Osteocyte (in vitro differentiated cells): ENCODE measurements at places on chromosomes 4 and X. TPM values are rescaled to one million over a fixed set of nuclear protein-coding genes. Genes with fewer than 3 reads are reported as not detected.

Gene CT45A3
- total RNA-seq: not detected in 2 replicates

Gene TLR3
- 7.5 and 8.2 TPM in 2 replicates for total RNA-seq

- no peak overlapping the region for H3K4me3 ChIP-seq
- no peaks in the 10 kb centered on the region for H3K4me1 ChIP-seq
- H3K36me3 ChIP-seq: no peaks in the 10 kb centered on the region
- no peak for DNase-seq
- peaks cover 3% of the 10 kb centered on the region for H3K27me3 ChIP-seq
- no peak overlapping the region for H3K27ac ChIP-seq
Observed at GRCh38 chr4:113077575-113077974, 28.1 kb downstream of the ANK2 start.

GRCh38 chrX:153509592-153509991 lies 7.8 kb upstream of the ATP2B3 start:
- H3K4me1 ChIP-seq: peaks cover 6% of the 10 kb centered on the region
- H3K4me3 ChIP-seq: no peak overlapping the region
- no peaks in the 10 kb centered on the region for H3K27me3 ChIP-seq
- no peak for DNase-seq

DNA sequence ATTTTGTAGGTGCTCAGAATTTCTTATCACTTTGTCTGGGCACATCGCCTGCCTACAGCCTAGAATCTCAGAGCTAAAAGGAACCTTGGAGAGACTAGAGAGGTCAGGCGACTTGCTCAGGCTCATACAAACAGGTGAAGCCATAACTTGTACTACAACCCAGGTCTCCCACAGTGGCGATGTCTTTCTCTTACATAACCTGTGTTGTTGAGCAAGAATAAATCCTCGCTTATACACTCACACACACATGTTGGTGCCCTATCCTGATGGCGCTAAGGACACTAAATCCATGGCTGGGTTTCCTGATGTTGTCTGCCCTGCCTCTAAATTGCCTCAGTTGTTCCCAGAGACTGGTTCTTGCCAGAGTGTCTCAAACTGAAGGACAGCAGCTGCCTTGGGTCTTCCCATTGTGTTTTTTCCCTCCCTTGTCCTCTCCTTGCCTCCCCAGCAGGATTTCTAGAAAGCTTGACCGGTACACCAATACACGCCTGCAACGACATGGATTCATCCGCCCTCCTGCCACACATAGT lies 1.6 kb downstream of the TSC22D3 start:
- no peak for DNase-seq
- H3K27me3 ChIP-seq: no peaks in the 10 kb centered on the region
- peaks cover 16% of the 10 kb centered on the region for H3K4me1 ChIP-seq

DNA sequence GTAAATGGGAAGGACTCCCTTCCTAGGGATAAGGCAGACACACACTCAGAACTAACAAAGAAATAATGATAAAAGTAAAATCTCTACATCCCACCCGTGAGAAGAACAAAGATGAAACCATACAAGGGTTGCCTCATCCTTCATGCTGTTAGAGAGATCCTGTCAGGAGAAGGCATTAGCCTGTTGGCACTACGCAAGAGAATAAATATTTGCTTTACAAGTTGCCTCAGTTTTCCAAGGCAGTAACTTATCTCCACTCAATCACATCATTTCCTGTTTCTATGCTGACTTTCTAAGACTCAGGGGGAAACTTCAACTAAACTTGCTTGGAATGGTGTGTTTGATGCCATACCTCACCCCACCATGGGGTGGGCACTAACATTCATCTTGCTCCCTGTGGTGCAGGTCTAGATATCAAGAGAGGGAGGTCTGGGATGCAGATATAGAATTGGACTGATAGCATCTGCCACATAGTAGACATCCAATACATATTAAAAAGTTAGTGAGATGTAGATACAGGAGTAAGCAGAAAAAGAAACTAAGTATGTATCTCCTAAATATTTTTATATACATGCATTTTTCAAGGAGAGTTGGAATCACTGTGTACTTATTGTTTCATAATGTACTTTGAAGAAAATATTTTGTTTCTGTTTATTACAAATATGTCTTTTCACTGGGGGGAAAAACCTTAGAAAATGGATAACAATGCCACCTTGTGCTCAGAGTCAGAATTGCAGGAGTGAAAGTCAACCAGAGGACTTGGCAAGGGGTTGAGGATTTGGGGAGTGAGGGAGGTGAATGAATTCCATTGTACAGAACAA lies 57.2 kb upstream of the BEX4 start:
- peaks cover 16% of the 10 kb centered on the region for H3K4me1 ChIP-seq
- H3K27ac ChIP-seq: peak overlapping the region; percentile 14
- H3K27me3 ChIP-seq: no peaks in the 10 kb centered on the region
- H3K36me3 ChIP-seq: no peaks in the 10 kb centered on the region

GRCh38 chrX:26286836-26287235 lies 70.9 kb downstream of the MAGEB5 start:
- no peak overlapping the region for H3K27ac ChIP-seq
- no peaks in the 10 kb centered on the region for H3K4me1 ChIP-seq
- H3K36me3 ChIP-seq: no peaks in the 10 kb centered on the region
- no peak for DNase-seq
